Amygdala (tissue), 56 donors: ENCODE measurements at places on chromosomes 13 and 19.

DNA sequence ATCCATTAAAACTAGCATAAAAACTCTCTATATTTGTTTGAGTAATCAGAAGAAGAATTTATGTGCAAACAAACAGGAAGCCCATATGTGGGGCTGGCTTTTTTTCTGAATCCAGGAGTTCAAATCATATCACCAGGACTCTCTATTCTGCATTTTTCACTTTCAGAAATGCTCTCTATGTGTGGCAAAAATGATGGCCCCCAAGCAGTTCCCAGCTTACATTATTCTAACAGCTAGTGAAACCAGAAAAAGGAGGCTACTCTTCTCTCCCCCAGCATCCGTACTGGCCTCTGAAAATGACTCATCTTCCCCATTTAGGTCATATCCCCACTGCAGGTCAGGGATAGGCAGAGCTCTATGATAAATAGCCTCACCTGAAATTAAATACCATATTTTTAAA is 20.4 kb downstream of the RBM26 start:
- DNase-seq: no peak

DNA sequence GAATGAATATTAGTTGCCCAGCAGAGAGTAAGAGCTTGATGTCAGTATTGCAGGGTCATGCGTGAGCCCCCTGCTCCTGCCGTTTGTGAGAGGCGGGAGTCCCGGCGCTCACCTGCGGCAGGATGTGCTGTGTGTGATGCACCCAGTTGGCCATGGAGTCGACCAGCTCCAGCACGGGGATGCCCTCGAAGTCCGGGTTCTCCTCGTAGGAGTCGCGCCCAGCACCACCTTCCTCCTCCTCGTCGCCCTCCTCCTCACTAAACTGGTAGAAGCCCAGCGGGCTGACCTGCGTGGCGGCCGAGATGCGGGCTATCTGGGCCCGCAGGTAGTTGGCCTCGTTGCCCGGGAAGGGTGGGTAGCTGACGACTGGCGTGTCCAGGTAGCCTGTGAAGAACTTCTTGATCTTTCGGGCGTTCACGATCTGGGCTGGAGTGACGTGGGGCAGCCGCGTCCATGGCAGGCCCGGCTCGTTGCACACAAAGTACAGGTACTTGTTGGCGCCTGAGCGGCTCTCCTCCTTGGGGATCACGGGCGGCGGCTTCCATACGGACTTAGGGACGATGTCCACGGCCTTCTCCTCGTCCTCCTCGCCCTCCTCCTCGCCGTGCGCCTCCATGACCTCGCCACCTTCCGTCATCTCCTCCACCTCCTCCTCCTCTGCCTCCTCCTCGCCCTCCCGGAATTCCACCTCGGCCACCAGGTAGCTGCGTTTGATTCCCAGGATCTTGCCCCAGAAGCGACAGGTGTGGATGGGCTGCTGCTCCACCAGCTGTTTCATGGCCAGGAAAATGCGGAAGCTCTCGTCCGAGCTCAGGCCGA is 10.8 kb downstream of the RSPH6A start:
- no peak for DNase-seq

- no peak for DNase-seq
These were observed 2.5 kb downstream of the VPS36 start for GRCh38 chr13:52447815-52448552.

DNA sequence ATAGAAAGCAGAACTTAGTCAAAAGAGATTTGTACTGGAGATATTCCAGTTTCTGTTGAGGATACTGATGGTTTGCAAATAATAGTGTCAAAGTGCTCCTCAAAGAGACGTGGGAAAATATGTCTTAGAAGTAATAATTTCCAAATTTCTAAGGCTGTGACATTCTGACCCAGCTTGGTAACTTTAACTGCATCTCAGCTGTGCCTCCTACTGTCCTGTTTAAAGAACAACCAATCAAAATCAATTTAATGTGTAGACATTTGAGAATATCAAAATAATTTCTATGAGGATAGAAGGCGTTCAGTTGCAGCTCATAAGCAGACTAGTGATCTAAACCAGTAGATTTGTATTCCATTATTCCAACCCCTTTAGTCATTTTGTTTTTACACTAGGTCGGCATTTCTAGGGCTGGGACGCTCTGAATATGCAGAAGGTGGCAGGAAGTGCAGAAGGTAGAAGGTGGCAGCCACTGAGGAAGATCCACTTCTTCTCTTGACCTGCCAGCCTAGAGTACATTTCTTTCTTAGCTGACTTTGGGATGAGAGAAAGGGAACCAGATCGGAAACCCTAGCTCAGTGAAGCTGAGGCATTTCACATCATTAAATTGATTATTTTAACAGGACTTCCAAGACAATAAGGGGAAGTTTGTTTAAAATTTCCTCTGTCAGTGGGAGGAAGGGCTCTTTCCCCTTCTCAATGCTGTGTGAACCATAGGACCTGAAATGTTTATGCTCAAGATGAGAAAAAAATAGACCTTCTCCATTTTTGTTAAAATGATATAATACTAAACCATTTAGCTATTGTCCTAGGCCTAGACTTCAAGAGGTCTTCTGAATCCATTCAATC is 67.5 kb downstream of the COL4A1 start:
- no peak for DNase-seq

GRCh38 chr19:57338877-57339276 is 12.2 kb upstream of the ZNF304 start:
- DNase-seq: no peak

DNA sequence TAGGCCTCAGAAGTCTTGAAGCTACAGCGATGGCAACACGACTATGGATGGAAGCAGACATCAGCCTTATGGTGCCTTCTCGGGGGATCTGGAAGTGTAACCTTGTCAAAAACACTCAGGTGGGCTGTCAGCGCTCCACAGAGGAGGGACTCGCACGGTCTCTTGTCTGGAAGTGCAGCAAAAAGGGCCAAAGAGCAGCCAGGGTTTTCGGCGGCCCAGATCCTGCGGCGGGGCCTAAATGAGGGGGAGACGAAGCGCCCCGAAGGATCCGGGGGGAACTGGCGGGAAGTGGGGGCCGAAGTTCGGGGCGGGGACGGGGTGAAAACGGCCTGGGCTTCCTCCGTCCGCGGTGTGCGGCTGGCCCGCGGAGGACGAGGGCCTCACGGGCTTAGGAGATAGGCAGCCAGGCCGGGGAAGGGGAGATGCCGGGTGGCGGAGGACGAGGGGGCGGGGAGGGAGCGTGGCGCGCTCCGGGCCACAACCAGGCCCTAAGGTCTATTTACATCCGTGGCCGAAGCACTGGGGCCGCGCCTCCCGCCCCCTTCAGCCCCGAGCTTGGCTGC is 637 bp downstream of the RANBP3 start:
- no peak for DNase-seq

DNA sequence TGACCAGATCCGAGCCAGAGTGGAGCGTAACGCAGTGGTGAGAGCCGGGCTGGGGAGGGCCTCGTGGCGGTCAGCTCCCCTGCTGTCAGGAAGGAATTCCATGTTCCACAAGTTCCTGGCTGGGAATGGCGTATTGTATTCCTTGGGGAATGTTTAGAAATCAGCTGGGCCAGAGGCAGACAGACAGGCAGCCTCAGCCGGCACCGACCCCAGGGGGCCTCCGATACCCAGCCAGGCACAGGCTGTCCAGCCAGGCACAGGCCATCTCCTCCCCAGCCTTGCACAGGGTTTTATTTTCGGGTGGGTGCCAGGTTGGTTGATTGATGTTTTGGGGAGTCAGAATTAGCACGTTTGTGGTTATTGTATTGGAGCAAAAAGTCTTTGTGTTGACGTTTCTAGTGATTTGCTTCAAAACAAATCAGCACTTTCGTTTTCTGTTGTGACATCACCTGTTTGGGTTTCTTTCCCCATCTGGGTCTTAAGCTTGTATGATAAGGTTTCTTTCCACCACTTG is 126.6 kb upstream of the MCF2L start:
- no peak for DNase-seq

GRCh38 chr19:12035220-12036172 is at the start of gene ZNF433:
ZNF433 (minus strand) TSS chr19:12035679; CDS start chr19:12035539, 140 bp downstream.
- DNase-seq: peak; percentile 82
